ENCODE measurements at places on chromosomes 6 and 20. TPM values are rescaled to one million over a fixed set of nuclear protein-coding genes. Genes with fewer than 3 reads are reported as not detected.

TRIM38 gene
- not detected for polyA plus RNA-seq

TGM2 gene
- polyA plus RNA-seq: not detected

ERVFRD-1 gene
- not detected for polyA plus RNA-seq

CRISP3 gene
- polyA plus RNA-seq: not detected

SEL1L2 gene
- polyA plus RNA-seq: not detected

ZNF391 gene
- polyA plus RNA-seq: 2.5 TPM
